H1 (cell line): ENCODE measurements at places on chromosomes 4 and X. TPM values are rescaled to one million over a fixed set of nuclear protein-coding genes. Genes with fewer than 3 reads are reported as not detected.

FGFR3 gene
- 19.5 TPM in 2 replicates for total RNA-seq

ART3 gene
- total RNA-seq, result 0.63 and 2.0 TPM in 2 replicates

SPANXD gene
- not detected in 2 replicates for total RNA-seq

SSR4 gene
- total RNA-seq, result 161 and 168 TPM in 2 replicates

EVC2 gene
- total RNA-seq, result 5.9 and 6.4 TPM in 2 replicates

CLCN5 gene
- total RNA-seq, result 9.7 and 10.8 TPM in 2 replicates

PITX2 gene
- 0.44 and 0.67 TPM in 2 replicates for total RNA-seq

FAAH2 gene
- 4.1 and 4.4 TPM in 2 replicates for total RNA-seq

GATA1 gene
- total RNA-seq, result not detected in 2 replicates

CLTRN gene
- total RNA-seq, result 0.99 and 1.3 TPM in 2 replicates

PCDH10 gene
- 9.3 and 10.0 TPM in 2 replicates for total RNA-seq

CLDN2 gene
- total RNA-seq, result not detected in 2 replicates

NWD2 gene
- not detected in 2 replicates for total RNA-seq

RHOXF1 gene
- not detected in 2 replicates for total RNA-seq

GUCY1B1 gene
- 2.1 and 2.9 TPM in 2 replicates for total RNA-seq

CDKL5 gene
- 15.1 and 15.6 TPM in 2 replicates for total RNA-seq

NLGN3 gene
- 14.8 and 15.3 TPM in 2 replicates for total RNA-seq

ADH1C gene
- not detected in 2 replicates for total RNA-seq

MAN2B2 gene
- total RNA-seq, result 4.0 and 4.1 TPM in 2 replicates

RAB41 gene
- not detected in 2 replicates for total RNA-seq

ADGRA3 gene
- total RNA-seq, result 58.2 and 63.0 TPM in 2 replicates

CENPC gene
- total RNA-seq, result 14.4 and 15.7 TPM in 2 replicates

NEUROG2 gene
- total RNA-seq, result not detected in 2 replicates

EFHC2 gene
- total RNA-seq, result 3.3 and 3.4 TPM in 2 replicates

CTAG1A gene
- not detected in 2 replicates for total RNA-seq

NDNF gene
- 1.6 and 1.8 TPM in 2 replicates for total RNA-seq

ATOH1 gene
- 0.61 and 0.76 TPM in 2 replicates for total RNA-seq

HMGN5 gene
- total RNA-seq, result 20.4 and 23.9 TPM in 2 replicates

TCEAL7 gene
- total RNA-seq, result 11.6 and 12.9 TPM in 2 replicates

STK26 gene
- 92.5 and 98.2 TPM in 2 replicates for total RNA-seq

MND1 gene
- total RNA-seq, result 26.2 and 27.4 TPM in 2 replicates

SLITRK2 gene
- total RNA-seq, result 0.33 and 0.39 TPM in 2 replicates

DOK7 gene
- not detected in 2 replicates for total RNA-seq

RBM46 gene
- total RNA-seq, result 0.29 and 0.54 TPM in 2 replicates

TEX13B gene
- 0.32 TPM in 1 of 2 replicates, not detected in the other for total RNA-seq

GAGE12F gene
- total RNA-seq, result not detected in 2 replicates

PAGE2 gene
- total RNA-seq, result not detected in 2 replicates

CAPN6 gene
- total RNA-seq, result 10.6 and 10.8 TPM in 2 replicates

NEIL3 gene
- total RNA-seq, result 10.8 and 11.0 TPM in 2 replicates

PHOX2B gene
- total RNA-seq, result not detected in 2 replicates

CXorf66 gene
- not detected in 2 replicates for total RNA-seq

JAKMIP1 gene
- 3.9 and 4.4 TPM in 2 replicates for total RNA-seq

WDFY3 gene
- 50.7 and 62.4 TPM in 2 replicates for total RNA-seq

MUC7 gene
- total RNA-seq, result not detected in 2 replicates

SPP1 gene
- total RNA-seq, result 22.3 and 26.5 TPM in 2 replicates

XKRX gene
- 1.2 and 1.3 TPM in 2 replicates for total RNA-seq

SLC9A7 gene
- 12.7 and 17.2 TPM in 2 replicates for total RNA-seq

TMEM164 gene
- total RNA-seq, result 14.8 and 17.7 TPM in 2 replicates

PIM2 gene
- total RNA-seq, result 180 and 190 TPM in 2 replicates

MED14 gene
- 117 and 122 TPM in 2 replicates for total RNA-seq
